SW 1271 (cell line): ENCODE measurements at places on chromosomes 16 and 17.

DNA sequence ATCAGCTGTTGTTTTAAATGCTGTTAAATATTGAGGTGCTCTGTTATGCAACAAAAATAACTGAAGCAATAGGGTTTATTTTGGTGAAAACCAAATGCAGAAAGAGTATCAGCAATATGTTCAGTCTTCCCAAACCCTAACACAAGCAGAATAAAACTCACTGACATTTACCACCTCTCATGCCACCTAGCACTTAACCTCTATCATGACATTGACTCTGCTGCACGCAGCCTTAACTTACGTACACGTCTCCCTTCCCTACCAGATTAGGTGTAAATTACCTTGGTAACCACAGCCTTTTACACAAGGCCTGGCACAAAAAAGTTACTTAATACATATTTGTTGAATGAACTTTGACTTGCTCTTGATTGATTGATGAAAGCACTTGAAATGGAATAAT, 9.9 kb upstream of the AKAP1 start:
- no peak for DNase-seq

DNA sequence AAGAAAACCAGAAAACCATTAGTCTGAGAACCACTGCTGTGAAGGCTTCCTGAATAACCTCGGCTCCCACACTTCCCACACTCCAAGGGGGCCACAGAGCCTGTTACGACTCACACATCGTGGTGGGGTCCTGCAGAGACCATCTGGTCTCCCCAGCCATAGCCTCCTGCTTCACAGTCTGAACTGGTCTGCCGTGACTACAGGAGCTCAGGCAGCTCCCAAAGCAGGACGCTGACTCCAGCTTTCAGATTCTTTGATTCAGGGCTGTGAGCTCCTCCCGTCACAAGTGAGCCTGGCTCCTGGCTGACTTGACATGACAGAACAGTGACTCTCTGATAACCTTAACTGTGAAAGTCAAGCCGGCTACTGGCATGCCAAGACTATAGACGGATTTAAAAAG, 37.8 kb downstream of the CYB5D2 start:
- no peak for DNase-seq

DNA sequence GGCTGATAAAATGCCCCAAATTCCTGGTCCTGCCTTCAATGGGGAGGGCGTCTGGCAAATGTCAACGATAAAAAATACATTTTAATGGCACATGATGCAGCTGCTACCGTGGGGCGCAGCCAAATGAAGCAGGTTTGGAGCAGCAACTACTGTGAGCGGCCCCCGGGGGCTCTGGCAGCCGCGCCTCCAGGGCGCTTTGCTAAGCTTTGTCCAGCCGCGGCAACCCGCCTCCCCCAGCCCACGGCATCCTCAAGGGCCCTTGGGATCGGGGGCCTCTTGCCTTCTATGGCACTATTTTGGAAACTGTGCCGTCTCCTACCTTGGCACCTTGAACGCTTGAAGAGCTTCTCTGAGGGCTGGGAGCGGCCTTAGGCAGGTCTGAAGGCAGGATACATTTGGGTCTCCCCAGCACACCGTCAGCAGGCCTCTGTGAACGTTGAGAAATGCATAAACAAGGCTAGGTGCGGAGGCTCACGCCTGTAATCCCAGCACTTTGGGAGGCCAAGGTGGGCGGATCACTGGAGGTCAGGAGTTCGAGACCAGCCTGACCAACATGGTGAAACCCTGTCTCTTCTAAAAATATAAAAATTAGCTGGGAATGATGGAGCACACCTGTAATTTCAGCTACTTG, 25.1 kb downstream of the TBX4 start:
- no peak for DNase-seq

- DNase-seq = no peak
Observed at GRCh38 chr17:78555746-78556401, 21.3 kb downstream of the DNAH17 start.

DNA sequence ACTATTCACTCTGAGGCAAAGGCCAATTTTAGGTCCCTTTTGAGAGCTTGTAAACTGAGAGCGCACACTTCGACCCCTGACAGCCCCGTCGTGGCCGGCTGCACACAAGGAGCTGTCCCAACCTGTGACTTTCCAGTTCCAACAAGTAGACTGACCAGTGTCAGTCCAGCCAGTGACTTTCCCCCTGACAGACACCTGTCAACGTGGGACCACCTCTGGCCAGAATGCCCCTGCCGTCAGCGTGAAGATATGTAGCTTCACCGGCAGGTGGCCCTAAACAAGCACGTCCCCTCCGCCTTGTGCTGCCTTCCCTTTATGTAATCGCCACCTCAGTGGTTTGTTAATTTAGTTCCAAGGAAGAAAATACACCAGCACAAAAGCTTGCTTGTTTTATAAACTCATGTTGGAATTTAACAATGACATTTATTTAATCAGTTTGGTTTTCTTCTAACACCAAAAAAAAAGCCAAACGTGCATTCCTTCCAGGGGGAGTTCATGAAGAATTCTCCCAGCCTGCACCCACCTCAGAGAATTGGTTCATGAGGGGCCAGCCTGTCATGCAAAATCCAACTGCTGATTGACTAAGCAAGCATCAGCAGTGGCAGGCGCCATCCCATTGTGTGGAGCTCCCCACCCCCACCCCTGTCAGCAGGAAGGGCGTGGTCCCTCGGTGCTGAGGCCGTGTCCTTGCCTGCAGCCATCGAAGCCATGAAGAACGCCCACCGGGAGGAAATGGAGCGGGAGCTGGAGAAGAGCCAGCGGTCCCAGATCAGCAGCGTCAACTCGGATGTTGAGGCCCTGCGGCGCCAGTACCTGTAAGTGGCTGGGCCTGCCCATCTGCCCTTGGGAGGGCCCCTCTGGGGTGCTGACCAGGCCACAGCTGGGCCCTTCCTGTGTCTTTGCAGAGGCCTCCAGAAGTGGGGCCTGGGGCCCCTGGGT, 33.9 kb downstream of the PLD6 start:
- no peak for DNase-seq

- no peak for DNase-seq
Observed at GRCh38 chr17:56481659-56482058, 111.8 kb upstream of the NOG start.

DNA sequence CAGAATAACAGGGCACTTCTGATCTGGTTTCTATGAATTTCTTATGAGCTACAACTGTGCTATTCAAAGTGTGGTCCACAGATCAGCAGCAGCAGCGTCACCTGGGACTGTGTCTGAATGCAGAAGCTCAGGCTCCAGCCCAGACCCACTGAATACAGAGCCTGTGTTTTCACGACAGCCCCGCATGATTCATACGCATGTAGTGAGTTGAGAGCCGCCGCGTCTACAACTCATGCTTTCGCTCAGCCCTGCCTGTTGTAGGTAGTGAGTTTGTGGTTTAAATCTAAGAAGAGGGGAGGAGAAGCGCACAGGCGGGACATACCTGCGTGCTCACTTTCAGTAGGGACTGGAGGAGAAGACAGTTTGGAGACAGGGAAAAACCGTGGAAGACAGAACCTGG, 28.5 kb upstream of the ELAC2 start:
- DNase-seq = no peak

GRCh38 chr17:72640415-72641165, 451.9 kb downstream of the SLC39A11 start:
- DNase-seq = no peak

DNA sequence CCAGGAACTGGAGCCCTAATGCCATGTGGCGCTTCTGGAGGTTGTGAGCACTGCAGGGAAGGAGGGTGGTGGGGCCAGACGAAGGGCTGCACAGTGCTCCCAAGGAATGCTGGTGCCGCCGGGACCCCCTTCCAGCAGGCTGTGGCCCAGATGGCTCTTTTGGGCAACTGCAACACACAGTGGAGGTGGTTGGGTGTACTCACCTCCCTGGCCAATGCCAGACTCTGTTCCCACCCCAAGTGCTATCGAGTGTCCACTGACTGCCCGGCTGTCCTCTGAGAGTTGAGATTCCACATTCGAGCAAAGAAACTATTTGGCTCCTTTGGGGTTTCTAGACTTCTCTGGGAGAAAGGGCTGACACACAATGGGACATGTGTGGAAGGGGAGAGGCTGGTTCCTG, 167.9 kb downstream of the RGS9 start:
- no peak for DNase-seq

DNA sequence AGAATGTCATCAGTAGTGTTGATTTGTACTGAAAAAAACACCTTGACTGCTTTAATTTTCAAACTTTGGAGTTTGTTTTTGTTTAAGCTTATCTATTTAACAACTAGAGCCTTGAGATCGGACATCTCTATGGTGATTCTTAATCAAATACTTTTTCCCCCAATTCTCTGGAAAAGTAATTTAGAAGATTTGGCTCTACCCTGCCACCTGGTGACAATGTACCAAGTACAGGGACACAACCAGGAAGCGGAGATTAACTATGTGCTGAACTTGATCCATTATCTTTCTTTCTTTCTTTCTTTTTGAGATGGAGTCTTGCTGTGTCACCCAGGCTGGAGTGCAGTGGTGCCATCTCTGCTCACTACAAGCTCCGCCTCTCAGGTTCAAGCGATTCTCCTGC, 30.8 kb downstream of the USP43 start:
- DNase-seq = peak; percentile 2

GRCh38 chr17:77604973-77605313, 353.6 kb upstream of the TNRC6C start:
- DNase-seq = no peak

- DNase-seq = no peak
Observed at GRCh38 chr17:81867991-81868673, 3.0 kb downstream of the ARHGDIA start.

DNA sequence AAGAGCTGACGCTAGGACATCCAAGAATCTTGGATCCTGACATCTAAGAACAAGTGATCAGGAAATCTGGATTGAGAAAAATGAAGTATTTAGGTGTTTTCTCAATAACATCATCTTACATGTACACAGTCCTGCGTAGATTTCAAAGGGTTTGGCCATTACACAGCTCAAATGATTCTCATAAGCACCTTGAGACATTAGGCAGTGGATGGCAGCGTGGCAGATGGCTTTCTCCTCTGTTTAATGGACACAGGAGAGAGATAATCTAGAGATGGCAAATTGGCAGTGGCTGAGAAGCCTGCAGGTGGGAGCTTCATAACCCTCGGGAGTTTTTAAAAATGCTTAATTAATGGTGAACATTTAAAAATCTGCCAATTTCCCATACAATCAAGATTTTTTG, 137.5 kb downstream of the ZFHX3 start:
- no peak for DNase-seq

GRCh38 chr17:5584383-5585286, at the start of gene NLRP1:
Gene NLRP1 (minus strand): TSS chr17:5584509. CDS start chr17:5583957, 552 bp downstream.
- DNase-seq = peak; percentile 55

DNA sequence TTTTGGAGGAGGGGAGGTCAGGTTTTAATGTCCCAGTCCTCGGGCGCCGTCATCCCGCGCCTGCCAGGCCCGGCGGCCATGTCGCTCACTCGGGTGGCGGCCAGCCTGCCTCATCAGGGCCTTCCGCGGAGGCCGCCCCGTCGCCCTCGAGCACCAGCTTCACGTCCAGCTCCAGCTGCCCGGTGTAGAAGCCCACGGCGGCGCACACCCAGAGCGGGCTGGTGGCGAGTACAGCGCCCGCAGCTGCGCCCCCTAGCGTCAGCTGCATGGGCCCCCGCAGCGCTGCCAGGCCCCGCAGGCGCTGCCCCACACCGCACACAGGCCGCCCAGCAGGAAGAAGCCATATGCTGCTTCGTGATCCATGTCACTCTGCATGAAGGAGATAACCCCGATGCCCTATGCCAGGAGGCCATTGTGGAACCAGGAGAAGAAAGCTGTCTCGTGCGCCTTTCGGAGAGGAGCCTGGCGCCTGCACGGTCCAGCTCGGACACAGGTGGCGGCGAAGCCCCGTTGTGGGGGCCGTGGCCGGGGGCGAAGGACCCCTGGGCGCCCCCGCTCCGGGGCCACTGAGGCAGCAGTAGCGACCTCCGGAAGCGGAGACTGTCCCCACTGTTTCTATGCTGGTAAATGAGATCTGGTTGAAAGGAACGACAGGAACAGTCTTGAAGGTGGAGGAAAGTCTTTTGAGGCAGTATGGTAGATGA, 9.6 kb downstream of the AP2B1 start:
- DNase-seq = no peak

- no peak for DNase-seq
Observed at GRCh38 chr16:75787440-75787839, 61.1 kb upstream of the CPHXL start.

GRCh38 chr17:74856112-74856511, 3.6 kb downstream of the GRIN2C start:
- DNase-seq = no peak

GRCh38 chr16:69402439-69402838, 16.6 kb upstream of the TERF2 start:
- no peak for DNase-seq

DNA sequence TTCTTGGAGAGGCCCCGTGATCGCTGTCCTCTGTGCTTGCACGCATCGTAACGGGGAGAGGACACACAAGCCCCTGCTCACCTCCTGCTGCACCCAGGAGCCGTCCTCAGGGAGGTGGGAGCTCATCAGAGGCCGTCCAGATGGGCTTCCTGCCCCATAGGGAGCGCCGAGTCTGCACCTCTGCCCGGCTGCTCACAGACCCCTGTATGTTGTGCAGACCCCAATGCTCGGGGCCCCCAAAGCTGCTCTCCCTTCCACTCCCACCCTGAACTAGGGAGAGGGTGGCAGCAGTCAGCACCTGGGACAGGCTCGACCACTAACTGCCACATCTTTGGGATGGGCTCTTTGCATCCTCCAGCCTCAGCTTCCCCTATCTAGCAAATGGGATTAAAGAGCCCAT, 4.4 kb upstream of the ZNF469 start:
- no peak for DNase-seq

DNA sequence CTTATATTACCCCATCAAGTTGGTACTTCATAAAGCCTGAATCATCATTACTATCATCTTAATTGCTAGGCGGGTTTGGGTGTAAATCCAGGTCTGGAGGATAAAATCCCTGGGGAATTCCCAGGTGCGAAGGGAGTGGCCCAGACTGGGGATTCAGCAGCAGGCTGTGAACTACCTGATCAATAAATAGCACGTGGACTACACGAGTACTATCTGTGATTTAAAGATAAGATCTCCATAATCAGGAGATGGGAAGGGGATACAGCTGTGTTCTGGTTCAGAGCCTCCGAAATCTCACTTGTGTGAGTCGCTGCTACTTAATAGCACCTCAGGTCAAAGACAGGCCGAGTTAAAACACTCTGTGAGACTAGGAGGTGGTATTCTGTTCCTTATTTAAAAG, 512.6 kb upstream of the ZFHX3 start:
- no peak for DNase-seq

- peak; percentile 13 for DNase-seq
Observed at GRCh38 chr16:56950881-56951771, 10.6 kb upstream of the CETP start.

- DNase-seq = no peak
Observed at GRCh38 chr17:2697611-2698162, 13.9 kb downstream of the CLUH start.

GRCh38 chr17:30219833-30220232, 15.7 kb downstream of the SLC6A4 start:
- no peak for DNase-seq

- DNase-seq = peak; percentile 7
Observed at GRCh38 chr16:55735120-55735781, 79.5 kb downstream of the SLC6A2 start.
